ENCODE measurements at places on chromosomes 16 and 17.

DNA sequence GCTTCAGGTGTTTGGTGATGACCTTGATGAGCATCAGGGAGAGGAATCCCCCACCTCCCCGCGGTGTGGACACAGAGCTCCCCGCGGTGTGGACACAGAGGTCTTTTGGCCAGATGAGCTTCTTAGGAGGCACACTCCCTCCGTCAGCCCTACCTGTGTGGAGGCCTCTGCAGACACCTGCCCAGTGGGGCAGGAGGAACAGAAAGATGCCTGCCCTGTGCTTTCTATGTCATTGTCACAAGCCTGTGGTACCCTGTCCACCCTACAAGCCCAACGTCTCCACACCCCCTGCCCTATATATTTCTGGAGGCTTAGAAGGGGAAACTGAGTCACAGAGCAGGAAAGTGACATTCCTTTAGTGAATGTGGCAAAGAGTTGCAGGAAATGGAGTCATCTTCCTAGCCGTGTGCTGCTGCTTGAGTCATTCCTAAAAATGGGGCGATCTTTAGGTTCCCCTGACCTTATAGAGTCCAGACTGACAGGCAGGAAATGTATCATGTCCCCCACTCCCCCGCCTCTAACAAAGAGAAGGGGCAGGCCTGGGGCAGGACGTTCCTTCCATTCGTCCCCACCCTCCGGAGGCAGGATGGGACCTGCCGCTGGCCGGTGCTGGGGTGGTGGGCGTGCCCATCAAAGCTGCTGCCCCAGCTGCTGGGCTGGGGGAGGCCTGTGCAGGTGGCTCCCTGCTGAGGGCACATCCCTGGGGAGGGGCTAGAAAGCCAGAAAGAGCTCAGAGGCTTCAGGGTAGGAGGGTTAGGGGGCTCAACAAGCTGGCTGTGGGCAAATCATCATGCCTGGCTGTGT is 1.0 kb upstream of the C16orf74 start:
- DNase-seq, result peak; percentile 90

- DNase-seq, result peak; percentile 42
Measured at GRCh38 chr17:49851387-49852291, 3.8 kb upstream of the TAC4 start.

- DNase-seq, result no peak
Measured at GRCh38 chr17:31469959-31470358, 78.5 kb downstream of the RAB11FIP4 start.

DNA sequence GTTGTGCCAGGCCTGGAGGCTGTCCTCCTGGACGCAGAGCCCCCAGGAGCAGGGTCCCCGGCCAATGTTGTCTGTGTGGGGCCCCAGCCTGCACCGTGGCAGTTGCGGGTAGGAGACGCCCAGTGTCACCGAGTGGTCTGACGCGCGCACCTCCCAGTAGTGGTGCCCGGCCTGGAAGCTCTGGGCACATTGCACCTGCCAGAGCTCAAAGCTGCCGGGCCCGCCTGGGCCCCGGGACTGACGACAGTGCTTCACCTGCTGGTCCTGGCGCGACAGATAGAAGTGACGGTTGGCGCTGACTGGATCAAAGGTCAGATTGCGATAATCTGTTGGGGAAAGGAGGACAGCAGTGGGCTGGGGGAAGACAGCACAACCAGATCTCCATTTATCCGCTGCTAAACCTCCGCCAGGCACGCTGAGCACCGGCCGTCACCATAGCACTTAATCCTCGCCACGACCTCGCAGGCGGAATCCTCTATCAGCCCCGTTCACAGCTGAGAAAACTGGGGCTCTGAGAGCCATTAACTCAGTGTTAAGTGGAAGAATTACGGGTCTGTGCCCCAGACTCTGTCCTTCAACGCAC is 5.6 kb downstream of the TRIM65 start:
- DNase-seq, result no peak

GRCh38 chr17:82397449-82398335 is 20.5 kb upstream of the HEXD start:
- DNase-seq, result no peak

DNA sequence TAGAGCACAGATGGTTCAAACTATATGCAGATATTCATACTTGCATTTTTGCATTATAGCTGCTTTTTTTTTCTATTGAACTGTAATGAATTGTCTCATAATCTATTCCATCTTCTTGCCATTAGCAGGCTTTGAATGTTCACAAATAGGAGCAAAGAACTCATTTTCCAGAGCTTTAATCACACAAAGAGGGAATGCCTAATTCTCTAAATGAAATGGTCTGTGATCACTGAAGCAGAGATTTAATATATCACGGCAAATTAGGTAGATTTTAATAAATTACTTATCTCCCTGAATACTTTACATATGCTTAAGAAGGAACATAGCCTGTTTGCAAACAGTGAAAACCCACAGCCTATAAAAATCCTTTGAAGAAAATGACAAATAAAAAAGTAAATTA is 97.6 kb upstream of the AKTIP start:
- DNase-seq, result no peak

DNA sequence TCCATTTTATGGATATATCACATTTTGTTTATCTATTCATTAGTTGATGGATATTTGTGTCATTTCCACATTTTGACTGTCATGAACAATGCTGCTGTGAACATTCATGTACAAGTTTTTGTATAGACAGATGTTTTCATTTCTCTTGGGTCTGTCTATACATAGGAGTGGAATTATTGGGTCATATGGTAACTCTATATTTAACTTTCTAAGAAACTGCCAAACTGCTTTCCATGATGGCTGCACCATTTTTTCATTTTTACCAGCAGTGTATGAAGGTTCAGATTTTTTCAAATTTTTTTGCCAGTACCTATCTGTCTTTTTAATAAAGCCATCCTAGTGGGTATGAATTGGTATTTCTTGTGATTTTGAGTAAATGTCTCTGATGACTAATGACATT is 15.5 kb downstream of the NFAT5 start:
- no peak for DNase-seq

DNA sequence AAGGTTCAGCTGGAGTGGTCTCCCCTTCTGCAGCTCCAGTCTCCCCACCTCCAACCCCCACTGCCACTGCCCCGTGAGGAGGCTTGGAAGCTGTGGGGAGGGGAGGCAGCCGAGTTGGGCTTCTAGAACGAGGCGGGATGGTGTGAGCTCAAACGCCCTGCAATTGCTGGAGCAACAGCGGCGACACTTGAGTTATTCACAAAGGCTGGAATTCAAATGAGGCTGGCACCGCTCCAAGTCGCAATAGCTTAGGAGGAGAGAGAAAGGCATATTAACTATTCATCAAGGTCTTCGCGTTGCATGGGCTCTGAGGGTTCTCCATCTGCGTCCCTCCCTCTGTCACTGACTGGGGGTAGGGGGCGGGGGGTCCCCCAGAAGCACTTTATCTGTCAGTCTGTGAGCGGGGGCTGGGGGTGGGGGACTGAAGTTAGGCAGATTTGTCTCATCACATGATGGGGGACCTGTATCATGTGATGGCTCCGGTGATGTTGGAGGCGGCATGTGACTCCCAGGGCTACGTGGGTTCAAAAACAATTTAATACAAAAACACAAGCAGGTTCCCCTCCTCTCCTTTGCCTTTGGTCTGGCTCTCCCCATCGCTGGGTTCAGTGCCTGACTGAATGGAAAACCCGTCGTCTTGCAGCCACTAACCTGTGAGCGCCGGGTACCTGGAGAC is 70.5 kb downstream of the RBBP6 start:
- peak; percentile 64 for DNase-seq

DNA sequence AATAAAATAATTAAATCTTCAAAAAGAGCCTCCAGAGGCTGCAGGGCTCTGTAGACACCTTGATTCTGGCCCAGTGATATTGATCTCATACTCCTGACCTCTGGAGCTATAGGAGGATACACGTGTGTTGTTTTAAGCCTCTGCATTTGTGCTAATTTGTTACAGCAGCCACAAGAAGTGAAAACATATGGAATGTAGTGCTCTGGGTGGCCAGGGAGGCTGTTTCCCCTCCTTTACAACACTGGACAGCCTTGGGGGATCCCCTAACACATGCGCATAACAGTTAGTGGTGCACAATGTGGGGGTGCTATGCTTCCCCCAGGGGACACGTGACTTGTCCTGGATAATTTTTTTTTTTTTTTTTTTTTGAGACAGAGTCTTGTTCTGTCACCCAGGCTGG is 4.7 kb upstream of the ZNF500 start:
- no peak for DNase-seq

- DNase-seq, result no peak
Measured at GRCh38 chr17:43641416-43641815, 20.3 kb downstream of the MEOX1 start.

- no peak for DNase-seq
Measured at GRCh38 chr16:16997349-16997748, 473.4 kb downstream of the XYLT1 start.

DNA sequence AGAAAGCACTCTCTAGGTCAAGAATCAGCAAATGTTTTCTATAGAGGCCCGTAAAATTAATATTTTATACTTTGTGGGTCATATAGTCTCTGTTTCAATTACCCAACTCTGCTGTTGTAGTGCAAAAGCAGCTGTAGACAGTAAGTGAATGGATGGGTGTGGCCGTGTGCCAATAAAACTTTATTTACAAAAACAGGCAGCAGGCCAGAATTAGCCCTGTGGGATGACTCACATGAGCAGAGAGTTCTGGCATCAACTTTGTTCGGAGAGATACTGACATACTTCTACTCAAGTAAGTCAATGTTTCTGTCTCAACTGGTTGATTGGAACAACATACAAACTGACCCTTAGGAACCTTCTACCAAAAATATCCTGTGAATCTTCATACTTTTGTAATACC is 616.2 kb downstream of the MAF start:
- DNase-seq, result no peak

DNA sequence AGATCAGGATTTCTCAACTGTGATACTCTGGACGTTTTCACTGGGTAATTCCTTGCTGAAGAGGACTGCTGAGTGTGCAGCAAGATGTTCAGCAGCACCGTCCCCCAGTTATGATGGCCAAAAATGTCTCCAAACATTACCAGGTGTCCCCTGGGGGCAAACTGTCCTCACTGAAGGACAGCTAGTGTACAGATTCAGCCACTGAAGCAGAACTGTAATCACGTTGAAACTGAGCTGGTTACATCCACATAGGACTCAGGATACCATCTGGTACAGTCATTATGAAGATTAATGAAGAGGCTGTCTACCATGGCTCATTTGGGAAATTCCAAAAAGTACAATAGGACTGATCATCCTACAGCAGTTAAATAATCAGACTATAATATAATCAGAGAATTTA is 43.3 kb upstream of the GINS3 start:
- no peak for DNase-seq

GRCh38 chr16:76784530-76784929 is 406.5 kb upstream of the MON1B start:
- no peak for DNase-seq

- peak; percentile 76 for DNase-seq
Measured at GRCh38 chr17:76384222-76384986, at the start of gene SPHK1. Gene SPHK1 (plus strand): TSS chr17:76384609. CDS start chr17:76385645, 1,036 bp downstream.

GRCh38 chr16:11437069-11437468 is 91.8 kb downstream of the RMI2 start:
- DNase-seq, result no peak

DNA sequence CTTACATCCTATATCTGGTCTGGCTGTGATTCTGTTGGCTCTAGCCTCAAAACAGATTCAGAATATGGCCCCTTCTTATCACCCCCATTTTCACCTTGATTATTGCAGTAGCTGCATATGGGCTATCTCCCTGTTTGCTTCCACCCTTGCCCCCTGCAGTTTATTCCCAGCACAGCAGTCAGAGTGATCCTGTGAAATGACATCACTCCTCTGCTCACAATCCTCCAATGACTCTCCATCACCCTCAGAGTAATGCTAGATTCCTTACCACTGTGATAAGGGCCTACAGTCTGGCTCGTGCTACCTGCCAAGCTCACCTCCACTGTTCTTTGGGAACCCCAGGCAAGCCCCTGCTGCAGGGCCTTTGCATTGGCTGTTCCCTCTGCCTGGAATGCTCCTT is 92.5 kb downstream of the ASIC2 start:
- peak; percentile 5 for DNase-seq

- DNase-seq, result no peak
Measured at GRCh38 chr17:20084621-20085282, 75.6 kb downstream of the SPECC1 start.

GRCh38 chr17:75965468-75965867 is 13.5 kb downstream of the ACOX1 start:
- DNase-seq, result no peak

GRCh38 chr17:75511610-75512575 is 3.4 kb downstream of the CASKIN2 start:
- DNase-seq, result no peak

Data from NAMALWA (cell line).